Activated naive CD8-positive, alpha-beta T cell treated with anti-CD3 and anti-CD28 coated beads, Interleukin-2, amount 10 ng/mL, durations not matched to agents 7 days and 5 days (primary cell): ENCODE measurements at places on chromosomes 4 and X. TPM values are rescaled to one million over a fixed set of nuclear protein-coding genes. Genes with fewer than 3 reads are reported as not detected.

DNA sequence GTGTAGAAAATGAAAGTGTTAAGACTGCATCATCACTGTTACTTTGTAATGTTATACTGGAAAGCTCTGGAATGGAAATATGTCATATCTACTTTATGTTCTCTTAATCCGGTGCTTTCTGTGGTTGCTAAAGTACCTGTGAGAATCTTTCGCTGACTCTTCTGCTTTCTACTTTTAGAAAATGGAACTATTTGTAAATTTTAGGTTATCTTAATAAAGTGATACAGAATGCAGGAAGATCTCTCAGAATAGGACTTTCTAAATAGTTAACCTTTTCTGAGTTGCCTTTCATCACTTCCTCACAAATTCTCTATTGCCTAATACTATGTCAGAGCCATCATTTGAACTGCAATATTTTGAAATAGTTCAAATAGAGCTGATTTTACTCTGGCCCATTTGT, 69.3 kb downstream of the BMP2K start:
- no peak for DNase-seq

- DNase-seq, result no peak
Measured at GRCh38 chrX:69101683-69102251, 63.5 kb downstream of the PJA1 start.

GRCh38 chr4:168119100-168119499, 26.8 kb downstream of the ANXA10 start:
- no peak for DNase-seq

GRCh38 chrX:118974908-118975671, 672 bp downstream of the LONRF3 start:
- peak; percentile 61 for DNase-seq

FDCSP gene
- not detected for total RNA-seq

DNA sequence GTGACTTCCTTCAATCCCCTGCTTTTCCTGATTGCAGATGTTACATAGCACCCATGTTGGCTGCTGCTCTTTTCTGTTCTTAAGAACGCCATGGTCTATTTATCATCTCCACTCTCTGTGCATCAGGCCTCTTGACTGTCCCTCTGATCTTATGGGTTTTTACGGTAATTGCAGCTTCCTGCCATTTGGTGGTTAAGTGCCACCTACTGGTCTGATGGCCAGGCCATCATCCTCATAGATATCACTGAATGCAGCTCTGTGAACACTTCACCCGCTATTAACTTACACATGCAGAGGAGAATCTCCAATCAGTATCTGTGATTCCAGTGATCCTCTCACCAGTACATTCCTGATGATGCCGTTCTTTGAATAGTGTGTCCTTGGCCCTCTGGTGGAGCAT, 382.4 kb downstream of the TRAM1L1 start:
- no peak for DNase-seq

AKAP14 gene
- total RNA-seq, result not detected

- DNase-seq, result no peak
Measured at GRCh38 chr4:140054861-140055260, 99.1 kb downstream of the MAML3 start.

SORCS2 gene
- not detected for total RNA-seq

CENPVL2 gene
- total RNA-seq, result not detected

- DNase-seq, result peak; percentile 81
Measured at GRCh38 chr4:17636696-17637622, 22.5 kb downstream of the MED28 start.

GRCh38 chrX:2427737-2428136, 73.0 kb downstream of the DHRSX start:
- no peak for DNase-seq

GRCh38 chr4:21885241-21885640, 63.3 kb downstream of the KCNIP4 start:
- DNase-seq, result no peak

UBQLN2 gene
- 48.0 TPM for total RNA-seq

DNA sequence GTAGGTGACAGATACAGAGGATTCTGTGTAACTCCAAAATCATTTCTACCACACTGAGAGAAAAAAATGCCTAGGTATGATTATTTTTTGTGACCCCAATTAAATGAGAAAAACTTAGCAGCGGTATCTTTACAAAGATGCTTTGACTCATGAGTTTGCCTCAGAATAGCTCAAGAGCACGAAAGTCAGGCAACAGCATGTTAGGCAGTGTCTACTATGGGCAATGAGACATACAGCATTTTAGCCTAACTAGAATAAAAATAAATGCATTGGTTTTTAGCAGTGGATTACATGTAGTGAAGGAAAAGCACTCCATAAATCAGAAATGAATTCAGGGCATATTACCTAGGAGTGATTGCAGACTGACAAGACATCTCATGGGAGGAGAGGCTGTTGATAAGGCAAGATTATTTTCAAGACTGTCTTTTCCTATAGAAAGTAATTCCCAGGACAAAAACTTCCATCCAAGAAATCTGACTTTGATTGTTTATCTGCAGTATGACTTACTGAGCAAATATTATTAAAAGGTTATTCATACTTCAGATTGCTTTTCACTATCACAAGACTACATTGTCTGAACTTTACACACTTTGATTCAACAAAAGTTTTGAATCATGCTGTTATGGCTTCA, 3.6 kb downstream of the ANXA10 start:
- no peak for DNase-seq

DNA sequence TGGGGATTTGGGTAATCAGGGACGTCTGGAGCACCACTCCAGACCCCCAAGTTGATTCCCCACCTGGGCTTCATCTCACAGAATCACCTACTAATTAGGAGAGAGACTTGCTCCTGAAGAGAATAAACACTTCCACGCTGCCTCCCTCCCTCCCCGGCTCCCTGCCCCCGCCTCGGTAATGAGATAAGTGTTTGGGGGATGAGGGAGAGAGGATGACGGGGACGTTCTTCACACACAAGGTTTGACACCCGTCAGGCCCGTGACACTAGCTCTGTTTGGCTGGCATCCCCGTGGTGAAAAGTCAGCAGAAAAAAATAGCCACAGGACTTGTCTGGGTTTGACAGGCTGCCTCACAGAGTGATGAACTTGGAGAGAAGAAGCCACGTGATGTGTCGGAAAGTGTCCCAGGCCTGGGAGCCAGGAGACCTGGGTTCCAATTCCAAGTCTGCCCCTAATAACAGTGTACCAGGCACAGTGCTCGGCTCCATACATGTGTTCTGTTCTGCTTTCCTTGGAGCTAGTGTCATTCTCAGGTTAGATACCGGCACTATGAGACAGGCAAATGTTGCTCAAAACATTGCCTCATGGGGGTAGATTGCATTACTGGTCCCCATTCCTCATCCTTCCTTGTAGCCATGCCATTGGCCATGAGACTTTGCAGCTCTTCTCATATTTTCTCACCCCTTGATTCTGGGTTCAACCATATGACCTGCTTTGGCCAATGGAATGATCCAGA, 578.0 kb downstream of the BCOR start:
- DNase-seq, result no peak

SPOCK3 gene
- not detected for total RNA-seq

GUCY1A1 gene
- total RNA-seq, result not detected

- DNase-seq, result no peak
Measured at GRCh38 chrX:134764202-134764785, 106.0 kb upstream of the PLAC1 start.
